ENCODE measurements at places on chromosomes 6 and 20.

GRCh38 chr6:156974830-156975261, 197.7 kb downstream of the ARID1B start:
- DNase-seq = no peak

GRCh38 chr6:4153514-4153985, 18.2 kb upstream of the ECI2 start:
- no peak for DNase-seq

DNA sequence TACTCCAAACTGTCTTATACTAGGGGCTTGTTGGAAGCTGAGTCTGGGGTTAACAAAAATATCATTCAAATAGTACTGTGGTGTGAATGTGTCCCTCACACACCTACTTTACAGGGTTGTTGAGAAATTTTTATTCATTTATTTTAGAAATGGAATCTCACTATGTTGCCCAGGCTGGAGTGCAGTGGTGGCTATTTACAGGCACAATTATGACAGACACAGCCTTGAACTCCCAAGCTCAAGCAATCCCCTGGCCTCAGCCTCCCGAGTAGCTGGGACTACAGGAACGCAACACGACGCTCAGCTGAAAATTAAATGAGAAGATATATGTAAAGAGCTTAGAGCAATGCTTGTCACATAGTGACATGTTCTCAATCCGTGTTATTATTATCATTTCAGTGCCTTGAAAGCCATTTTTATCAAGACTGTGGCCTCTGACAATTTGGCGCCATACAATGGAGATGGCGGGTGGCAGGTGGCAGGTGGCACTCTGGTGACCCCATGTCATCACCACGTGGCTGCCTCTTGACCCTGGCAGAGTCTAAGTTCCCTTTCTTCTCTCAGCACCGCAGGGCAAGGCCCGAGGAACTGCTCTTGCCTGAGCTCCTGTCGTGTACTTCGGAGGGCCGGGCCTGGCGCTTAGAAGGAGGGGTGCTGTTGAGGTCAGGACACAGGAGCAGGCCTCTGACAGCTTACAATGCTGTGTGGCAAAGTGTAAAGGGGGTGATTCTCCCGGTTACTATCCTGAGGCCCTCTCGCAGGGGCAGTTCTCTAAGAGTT, 64.5 kb downstream of the STX11 start:
- DNase-seq = no peak

- DNase-seq = no peak
These were observed 880 bp downstream of the ADNP start for GRCh38 chr20:50930139-50930975.

- DNase-seq = no peak
These were observed 14.4 kb upstream of the TMEM242 start for GRCh38 chr6:157337751-157338150.

DNA sequence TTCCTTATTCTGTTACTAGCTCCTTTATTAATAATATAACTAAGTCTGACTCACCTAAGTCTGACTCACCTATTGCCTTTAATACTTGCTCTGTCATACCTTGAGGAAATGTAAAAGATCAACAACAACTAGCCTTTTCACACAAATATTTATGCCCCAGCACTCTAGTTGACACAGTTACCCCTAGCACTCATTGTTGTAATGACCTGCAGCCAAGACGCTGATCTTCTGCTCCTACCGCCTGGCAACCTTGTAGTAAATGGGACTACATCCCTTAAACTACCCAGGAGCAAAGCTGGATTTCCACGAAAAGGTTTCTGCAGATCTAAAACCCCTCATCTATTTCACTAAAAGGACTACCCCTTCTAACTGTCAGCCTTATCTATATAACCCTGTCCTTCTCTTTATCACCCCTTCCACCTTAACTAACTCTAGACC, 90.0 kb downstream of the PLG start:
- DNase-seq = no peak
